ENCODE measurements at places on chromosomes 5 and 9.

GRCh38 chr5:62578540-62578939 lies at the start of gene LRRC70:
Gene LRRC70, plus strand, starts transcription at chr5:62578819. Its CDS starts 620 bp downstream, at chr5:62579439.
- peak; percentile 90 for DNase-seq

GRCh38 chr5:56525113-56525512 lies 290.2 kb upstream of the MAP3K1 start:
- peak; percentile 72 for DNase-seq

GRCh38 chr9:32942755-32943460 lies 58.5 kb downstream of the APTX start:
- no peak for DNase-seq

GRCh38 chr5:112010475-112010874 lies 253.5 kb upstream of the NREP start:
- DNase-seq, result no peak

GRCh38 chr9:37955781-37956422 lies 52.0 kb upstream of the SLC25A51 start:
- DNase-seq, result no peak

- DNase-seq, result peak; percentile 59
These were observed 55.0 kb upstream of the BNC2 start for GRCh38 chr9:16925426-16925825.

DNA sequence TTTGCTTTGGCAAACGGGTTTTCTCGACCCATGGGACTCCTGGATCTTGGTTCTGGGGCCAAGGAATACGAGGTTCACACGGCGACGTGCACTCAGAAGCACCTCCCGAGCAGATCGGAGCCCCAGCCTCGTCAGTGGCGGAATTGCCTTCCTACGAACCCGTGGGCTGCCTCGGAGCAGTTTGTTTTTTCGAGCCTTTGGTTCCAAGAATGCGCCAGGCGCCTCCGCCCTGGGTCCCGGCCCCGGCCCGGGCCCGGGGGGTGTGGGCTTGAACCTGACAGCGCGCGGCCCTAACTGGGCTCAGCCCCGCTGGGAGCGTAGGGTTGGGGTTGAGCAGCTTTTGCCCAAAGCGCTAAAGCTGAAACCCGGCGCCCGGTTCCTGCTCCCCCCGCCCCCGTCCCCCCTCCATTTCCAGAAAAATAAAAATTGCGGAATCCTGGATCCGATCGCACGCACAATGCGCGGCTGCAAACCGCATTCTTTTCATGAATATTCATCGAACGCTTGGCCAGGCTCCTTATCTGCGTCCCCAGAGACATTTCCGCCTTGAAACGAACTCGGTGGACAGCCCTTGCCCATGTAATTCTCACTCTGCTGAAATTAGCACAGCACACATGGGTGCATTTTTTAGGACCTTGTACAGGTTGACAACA lies 1.0 kb downstream of the BASP1 start:
- DNase-seq, result peak; percentile 64

Measured in iris pigment epithelial cell (primary cell).